SW480 (cell line): ENCODE measurements at places on chromosomes 12 and 14.

GRCh38 chr14:95183082-95183481 lies 25.8 kb upstream of the DICER1 start:
- DNase-seq = no peak

DNA sequence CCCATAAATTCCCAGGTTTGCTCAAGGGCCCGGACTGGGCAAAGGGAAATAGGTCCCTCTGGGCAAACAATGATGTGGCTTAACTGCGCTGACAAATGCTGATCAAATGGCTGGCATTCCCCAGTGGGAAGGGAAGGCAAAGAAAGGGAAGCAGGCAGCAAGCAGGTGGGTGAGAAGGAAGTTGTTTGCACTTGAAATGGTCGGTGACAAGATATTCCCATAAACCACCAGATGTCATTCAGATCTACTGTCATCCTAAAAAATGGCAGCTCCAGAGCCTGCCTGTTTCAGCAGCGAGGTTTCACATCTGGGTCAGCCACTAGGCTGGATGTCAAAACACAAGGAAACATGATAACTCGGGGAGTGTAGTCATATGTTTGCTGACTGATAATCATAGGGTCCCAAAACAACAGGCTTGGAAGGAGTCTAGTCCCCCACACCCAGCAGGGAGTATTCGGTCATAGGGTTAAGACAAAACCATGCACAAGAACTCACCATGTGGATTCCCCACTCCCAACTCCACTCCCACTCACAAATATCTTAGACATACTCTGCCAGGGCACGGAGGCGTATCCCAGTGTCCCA lies 37.9 kb upstream of the MDM1 start:
- no peak for DNase-seq

DNA sequence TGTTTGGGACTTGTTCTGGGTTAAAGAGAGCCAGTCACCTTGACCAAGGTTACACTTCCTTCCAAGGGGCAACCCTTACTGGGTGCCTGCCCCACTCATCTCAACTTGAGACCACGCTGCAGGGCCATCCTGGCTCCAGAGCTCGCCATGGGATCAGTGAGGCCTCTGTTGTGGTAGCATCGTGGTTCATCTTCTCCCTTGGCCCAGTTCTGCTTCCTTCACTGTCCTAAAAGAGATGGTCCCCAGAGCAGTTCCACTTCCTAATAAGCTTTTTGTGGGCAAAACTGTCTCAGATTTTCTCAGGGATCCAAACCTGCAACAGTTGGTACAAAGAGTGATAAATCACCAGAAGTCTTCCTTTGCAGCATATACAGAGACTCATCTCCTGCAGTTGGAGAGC lies 165.9 kb upstream of the TMEM260 start:
- DNase-seq = no peak

DNA sequence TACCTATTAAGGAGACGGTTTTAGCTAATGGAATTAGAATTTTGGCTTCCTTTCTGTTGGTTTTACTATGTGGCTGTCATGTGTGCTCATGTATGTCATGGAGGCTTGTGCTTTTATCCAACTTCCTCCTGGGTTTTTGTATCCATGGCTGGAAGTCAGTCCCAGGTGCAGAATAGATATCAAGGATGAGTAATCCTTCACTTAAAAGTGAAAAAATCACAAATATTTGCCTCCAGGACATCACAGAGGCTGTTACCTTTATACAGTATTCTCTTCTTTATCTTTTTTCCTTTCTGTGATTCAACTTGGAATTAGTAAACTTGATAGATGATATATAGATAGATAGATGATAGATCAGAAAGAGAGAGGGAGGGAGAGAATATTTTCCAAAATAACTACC lies 706.8 kb downstream of the GALC start:
- DNase-seq = no peak
